ENCODE measurements at places on chromosomes 4 and X. TPM values are rescaled to one million over a fixed set of nuclear protein-coding genes. Genes with fewer than 3 reads are reported as not detected.

WNK3 gene
- total RNA-seq, result 0.53 TPM

PITX2 gene
- not detected for total RNA-seq

ETNPPL gene
- not detected for total RNA-seq

HTN3 gene
- not detected for total RNA-seq

SLC7A11 gene
- 30.2 TPM for total RNA-seq

UCP1 gene
- total RNA-seq, result not detected

GAGE13 gene
- not detected for total RNA-seq

GRIA3 gene
- total RNA-seq, result 2.0 TPM

BEX5 gene
- total RNA-seq, result 3.9 TPM

DCAF8L1 gene
- not detected for total RNA-seq

FHDC1 gene
- total RNA-seq, result 2.3 TPM

MPC1L gene
- not detected for total RNA-seq

TMEM31 gene
- total RNA-seq, result not detected

KLKB1 gene
- total RNA-seq, result not detected

PRR32 gene
- not detected for total RNA-seq

SPIN4 gene
- total RNA-seq, result 5.7 TPM

CTAG1A gene
- not detected for total RNA-seq

HTR2C gene
- not detected for total RNA-seq

G6PD gene
- total RNA-seq, result 77.4 TPM

BGN gene
- 0.30 TPM for total RNA-seq

GAGE1 gene
- total RNA-seq, result not detected

HAND2 gene
- total RNA-seq, result not detected

SH3RF1 gene
- total RNA-seq, result 11.2 TPM

DACH2 gene
- not detected for total RNA-seq

ADGRL3 gene
- total RNA-seq, result under 0.01 TPM

ZFYVE28 gene
- total RNA-seq, result 0.31 TPM

GAB1 gene
- total RNA-seq, result 14.7 TPM

CFP gene
- total RNA-seq, result not detected

MND1 gene
- 17.0 TPM for total RNA-seq

PABPC5 gene
- total RNA-seq, result not detected

SGCB gene
- 18.1 TPM for total RNA-seq

ITM2A gene
- 10.2 TPM for total RNA-seq

ACE2 gene
- total RNA-seq, result not detected

SATL1 gene
- total RNA-seq, result not detected

KLF8 gene
- total RNA-seq, result 4.4 TPM

YIPF7 gene
- not detected for total RNA-seq

COL25A1 gene
- 0.08 TPM for total RNA-seq

MTMR1 gene
- total RNA-seq, result 17.3 TPM

CPZ gene
- not detected for total RNA-seq

MXRA5 gene
- 4.4 TPM for total RNA-seq

PLAC1 gene
- 1.2 TPM for total RNA-seq

LRP2BP gene
- 0.31 TPM for total RNA-seq

KIT gene
- total RNA-seq, result not detected

KANTR gene
- 1.8 TPM for total RNA-seq

GAGE12J gene
- not detected for total RNA-seq

IBSP gene
- not detected for total RNA-seq

WDR44 gene
- 11.5 TPM for total RNA-seq

SPANXC gene
- not detected for total RNA-seq

KIAA1210 gene
- total RNA-seq, result not detected

PHEX gene
- 1.2 TPM for total RNA-seq

ZNF595 gene
- 2.7 TPM for total RNA-seq

ETDA gene
- total RNA-seq, result not detected

GPR82 gene
- total RNA-seq, result not detected

NXF2 gene
- total RNA-seq, result not detected

TRPC3 gene
- total RNA-seq, result not detected

GPR119 gene
- total RNA-seq, result not detected

OPRPN gene
- total RNA-seq, result not detected

DIAPH2 gene
- 7.8 TPM for total RNA-seq

Measured in hair follicular keratinocyte (primary cell).